ENCODE measurements at places on chromosomes 13 and 19. TPM values are rescaled to one million over a fixed set of nuclear protein-coding genes. Genes with fewer than 3 reads are reported as not detected.

- no peaks in the 10 kb centered on the region for H3K4me1 ChIP-seq
- H3K4me3 ChIP-seq = no peak overlapping the region
- H3K27me3 ChIP-seq = no peaks in the 10 kb centered on the region
- no peaks in the 10 kb centered on the region for H3K36me3 ChIP-seq
- H3K27ac ChIP-seq = no peak overlapping the region
Observed at GRCh38 chr19:23436944-23437343, 41.7 kb upstream of the ZNF91 start.

DNA sequence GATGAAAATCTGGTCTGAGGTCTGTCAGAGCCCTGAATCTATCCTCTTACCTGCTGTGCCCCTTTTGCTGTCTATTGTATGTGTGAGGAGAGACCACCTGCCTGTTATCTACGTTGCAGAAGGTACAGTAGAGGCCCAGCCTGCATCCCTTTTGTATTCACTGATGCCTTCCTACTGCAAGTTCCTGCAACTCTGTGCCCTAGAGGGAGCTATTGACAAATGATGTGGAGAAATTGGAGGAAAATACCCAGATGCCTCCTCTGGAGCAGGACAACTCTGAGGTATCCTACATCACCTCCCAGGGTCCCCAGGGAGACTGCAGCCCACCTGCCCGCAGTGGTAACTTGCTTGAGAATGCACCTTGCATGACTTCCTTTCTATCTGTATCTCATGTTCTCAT is 33.7 kb downstream of the SIAH3 start:
- no peak overlapping the region for H3K27ac ChIP-seq
- H3K36me3 ChIP-seq = peaks cover 3% of the 10 kb centered on the region
- H3K27me3 ChIP-seq = no peaks in the 10 kb centered on the region

GRCh38 chr19:38267761-38268483 is 3.5 kb downstream of the SPINT2 start:
- no peaks in the 10 kb centered on the region for H3K36me3 ChIP-seq
- H3K4me3 ChIP-seq = peak overlapping the region; percentile 53
- peak overlapping the region; percentile 32 for H3K27ac ChIP-seq
- H3K27me3 ChIP-seq = no peaks in the 10 kb centered on the region
- H3K4me1 ChIP-seq = peaks cover 32% of the 10 kb centered on the region
- DNase-seq = no peak

DNA sequence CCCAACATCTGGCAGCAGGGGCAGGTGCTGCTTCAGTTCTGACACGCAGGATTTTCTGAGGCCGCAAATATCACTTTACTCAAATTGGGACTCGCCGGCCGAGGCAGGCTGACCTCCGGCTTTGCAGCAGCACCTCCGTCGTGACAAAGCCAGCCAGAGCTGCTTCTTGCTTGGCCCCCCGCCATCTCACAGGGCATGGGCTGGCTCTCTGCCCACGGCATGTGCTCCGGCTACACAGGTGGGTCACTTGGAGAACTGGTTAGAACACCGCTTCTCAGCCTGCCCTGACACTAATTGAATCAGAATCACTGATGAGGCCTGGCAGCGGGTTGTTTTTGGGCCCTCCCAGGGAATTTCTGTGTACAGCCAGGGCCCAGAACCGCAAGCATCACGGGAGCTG is 112.3 kb downstream of the SLC7A1 start:
- peaks cover 29% of the 10 kb centered on the region for H3K27me3 ChIP-seq
- no peak overlapping the region for H3K4me3 ChIP-seq
- H3K27ac ChIP-seq = no peak overlapping the region
- no peak for DNase-seq
- H3K4me1 ChIP-seq = peaks cover 2% of the 10 kb centered on the region
- peaks cover 3% of the 10 kb centered on the region for H3K36me3 ChIP-seq

DNA sequence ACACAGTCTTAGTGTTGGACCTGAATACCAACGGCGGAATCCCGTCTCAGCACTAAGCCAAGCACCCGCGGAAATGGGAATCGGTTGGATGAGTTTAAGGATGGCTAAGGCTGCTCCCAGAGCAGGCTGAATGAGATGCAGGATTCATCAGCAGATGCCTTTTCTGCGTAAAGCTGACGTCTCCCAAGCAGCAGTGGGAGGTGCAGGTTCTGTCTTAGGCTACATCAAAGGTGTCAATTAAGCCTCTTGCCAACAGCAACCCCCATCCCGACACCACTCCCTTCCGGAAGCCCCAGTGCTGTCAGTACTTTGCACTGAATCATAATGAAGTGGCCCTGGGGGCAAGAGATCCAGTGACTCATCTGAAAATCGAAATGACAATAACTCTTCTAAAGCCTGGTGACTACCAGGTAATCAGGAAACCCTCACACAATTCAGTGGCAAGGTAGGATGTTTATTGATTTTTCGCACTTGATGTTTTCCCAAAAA is 275.6 kb downstream of the DCLK1 start:
- no peaks in the 10 kb centered on the region for H3K36me3 ChIP-seq
- H3K4me1 ChIP-seq = no peaks in the 10 kb centered on the region
- no peak overlapping the region for H3K4me3 ChIP-seq
- DNase-seq = no peak
- H3K27me3 ChIP-seq = peaks cover 26% of the 10 kb centered on the region

DNA sequence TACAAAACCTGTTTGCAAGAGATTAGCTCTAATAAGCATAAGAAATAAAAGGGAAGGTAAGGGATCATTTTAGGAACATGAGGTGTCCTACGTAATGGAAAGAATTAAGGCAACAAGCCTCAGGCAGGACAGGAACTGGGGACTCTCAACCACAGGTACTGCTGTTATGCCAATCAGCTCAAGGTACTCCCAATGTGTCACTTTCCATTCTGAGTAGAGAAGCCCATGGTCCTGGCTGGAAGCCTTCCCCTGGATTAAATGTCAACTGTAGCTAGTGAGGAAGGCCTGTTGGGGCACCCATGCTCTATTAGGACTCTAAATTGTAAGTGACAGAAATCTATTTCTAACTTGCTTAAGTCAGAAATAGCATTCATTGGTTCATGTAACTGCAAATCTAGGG is 134.6 kb downstream of the DPF1 start:
- H3K4me3 ChIP-seq = no peak overlapping the region
- no peaks in the 10 kb centered on the region for H3K4me1 ChIP-seq
- H3K36me3 ChIP-seq = peaks cover 6% of the 10 kb centered on the region
- H3K27ac ChIP-seq = no peak overlapping the region
- H3K27me3 ChIP-seq = no peaks in the 10 kb centered on the region

DNA sequence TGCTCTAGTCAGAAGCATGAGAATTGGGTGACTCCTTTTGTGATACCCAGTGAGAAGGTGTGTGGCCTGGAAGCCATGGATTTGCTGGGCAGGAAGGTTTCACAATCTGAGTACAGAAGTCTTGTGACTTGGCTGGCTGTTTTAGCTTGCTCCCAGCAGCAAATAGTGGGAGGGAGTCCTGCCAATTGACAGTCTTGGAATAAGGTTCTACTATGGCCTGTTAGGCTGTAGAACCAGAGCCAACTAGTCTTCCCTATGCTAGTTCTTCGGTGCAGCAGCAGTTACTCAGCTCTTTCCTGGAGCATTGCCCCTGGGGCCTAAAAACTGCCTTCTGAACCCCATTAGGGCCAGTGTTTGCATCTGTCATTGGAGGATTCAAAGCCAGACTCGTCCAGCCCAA is 1935.4 kb upstream of the PCDH20 start:
- H3K27me3 ChIP-seq = no peaks in the 10 kb centered on the region
- no peak overlapping the region for H3K4me3 ChIP-seq
- H3K4me1 ChIP-seq = no peaks in the 10 kb centered on the region
- no peak for DNase-seq

- no peak overlapping the region for H3K27ac ChIP-seq
- H3K4me3 ChIP-seq = no peak overlapping the region
- peaks cover 2% of the 10 kb centered on the region for H3K4me1 ChIP-seq
- no peak for DNase-seq
- H3K27me3 ChIP-seq = peaks cover 38% of the 10 kb centered on the region
Observed at GRCh38 chr13:98094678-98095266, 48.1 kb upstream of the FARP1 start.

Gene LACC1
- total RNA-seq = 4.0 TPM

Gene GSK3A
- 27.7 TPM for total RNA-seq

Gene ZNF320
- 4.0 TPM for total RNA-seq

Gene ZIM2
- total RNA-seq = not detected

Gene AMER2
- total RNA-seq = not detected

Gene TMEM150B
- not detected for total RNA-seq
